ENCODE measurements at places on chromosomes 7 and 10. TPM values are rescaled to one million over a fixed set of nuclear protein-coding genes. Genes with fewer than 3 reads are reported as not detected.

The PIK3CG gene
- 12.0 TPM for total RNA-seq

The PDSS1 gene
- 2.7 TPM for total RNA-seq

The WDFY4 gene
- 7.0 TPM for total RNA-seq

The HOXA3 gene
- total RNA-seq = 6.4 TPM

The GPR22 gene
- total RNA-seq = not detected

The TEX36 gene
- total RNA-seq = not detected

GRCh38 chr10:42594246-42594650 is 44.1 kb downstream of the ZNF33B start:
- DNase-seq = no peak

GRCh38 chr10:112376396-112376790 is 2.5 kb downstream of the ACSL5 start:
- no peak for DNase-seq

DNA sequence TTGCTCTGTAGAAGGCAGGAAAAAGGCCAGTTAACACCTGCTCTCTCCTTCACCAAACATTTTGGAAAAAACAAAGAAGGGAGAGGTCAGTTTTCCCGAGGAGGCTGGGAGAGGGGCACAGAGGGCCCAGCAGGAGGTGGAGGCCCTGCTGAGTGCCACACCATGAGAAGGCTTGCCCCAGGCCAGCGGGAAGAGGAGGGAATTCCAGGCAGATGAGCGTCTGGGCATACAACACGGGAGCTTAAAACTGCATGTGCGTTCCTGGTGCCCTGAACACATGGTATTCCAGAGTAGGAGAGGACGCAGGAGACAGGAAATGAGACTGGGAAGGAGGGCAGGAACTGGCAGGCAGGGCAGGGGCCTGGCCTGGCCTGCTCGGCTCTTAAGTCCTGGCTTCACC is 182.4 kb downstream of the CCDC3 start:
- DNase-seq = no peak

GRCh38 chr10:74746813-74747212 is 79.6 kb upstream of the KAT6B start:
- no peak for DNase-seq

DNA sequence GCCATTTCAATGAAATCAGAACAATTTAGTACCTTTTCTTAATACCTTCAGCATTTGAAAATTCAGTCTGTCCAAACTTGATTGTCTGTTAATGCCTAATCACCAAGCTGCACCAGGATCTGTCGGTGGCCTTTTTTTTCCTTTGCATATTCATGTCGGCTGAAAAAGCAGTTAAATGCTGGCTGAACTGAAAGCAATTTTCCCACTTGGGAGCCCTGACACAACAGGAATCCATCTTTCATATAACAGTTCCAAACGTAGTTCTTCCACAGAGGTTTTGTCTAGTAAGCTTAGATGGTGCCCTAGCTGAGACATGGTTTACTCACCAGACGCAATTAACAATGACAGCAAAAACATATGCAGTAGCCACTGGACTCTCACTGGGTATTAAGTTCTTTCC is 83.6 kb upstream of the CHCHD3 start:
- DNase-seq = no peak
